ENCODE measurements at places on chromosomes 6 and 20. TPM values are rescaled to one million over a fixed set of nuclear protein-coding genes. Genes with fewer than 3 reads are reported as not detected.

Gene GRM1
- total RNA-seq: not detected

Gene XKR7
- not detected for total RNA-seq

Gene TP53TG5
- total RNA-seq: not detected

Gene NOX3
- not detected for total RNA-seq

Gene ZSCAN26
- total RNA-seq: 21.6 TPM

Gene KIF13A
- total RNA-seq: 53.8 TPM
